ENCODE measurements at places on chromosomes 5 and 9.

GRCh38 chr5:111703662-111704061, 53.3 kb downstream of the NREP start:
- no peak for DNase-seq

GRCh38 chr5:24208686-24209106, 436.1 kb downstream of the CDH10 start:
- no peak for DNase-seq

GRCh38 chr5:9781275-9781674, 151.1 kb upstream of the TAS2R1 start:
- DNase-seq = no peak

- no peak for DNase-seq
Observed at GRCh38 chr5:6472792-6473191, 24.1 kb downstream of the UBE2QL1 start.

- DNase-seq = no peak
Observed at GRCh38 chr9:7304627-7304995, 495.0 kb downstream of the DMAC1 start.

DNA sequence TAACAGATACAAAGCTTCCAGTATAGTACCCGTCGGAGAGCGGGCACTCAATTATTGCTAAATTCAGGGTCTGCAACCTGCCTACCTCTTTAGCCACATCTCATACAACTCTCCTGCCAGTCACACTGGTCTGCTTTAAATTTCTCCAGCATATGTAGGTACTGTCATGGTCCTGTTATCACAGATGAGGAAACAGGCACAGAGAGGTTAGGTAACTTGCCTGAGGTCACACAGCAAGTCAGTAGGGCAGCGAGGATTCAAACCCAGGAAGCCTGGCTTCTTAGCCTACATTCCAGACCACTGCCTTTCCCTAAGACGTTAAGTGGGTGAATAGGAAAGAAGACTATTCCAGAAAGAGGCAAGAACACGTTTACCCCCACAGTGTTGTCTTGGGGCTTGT, 186.0 kb upstream of the NFIB start:
- DNase-seq = no peak

- DNase-seq = no peak
Observed at GRCh38 chr5:16712178-16712577, 95.4 kb upstream of the RETREG1 start.

DNA sequence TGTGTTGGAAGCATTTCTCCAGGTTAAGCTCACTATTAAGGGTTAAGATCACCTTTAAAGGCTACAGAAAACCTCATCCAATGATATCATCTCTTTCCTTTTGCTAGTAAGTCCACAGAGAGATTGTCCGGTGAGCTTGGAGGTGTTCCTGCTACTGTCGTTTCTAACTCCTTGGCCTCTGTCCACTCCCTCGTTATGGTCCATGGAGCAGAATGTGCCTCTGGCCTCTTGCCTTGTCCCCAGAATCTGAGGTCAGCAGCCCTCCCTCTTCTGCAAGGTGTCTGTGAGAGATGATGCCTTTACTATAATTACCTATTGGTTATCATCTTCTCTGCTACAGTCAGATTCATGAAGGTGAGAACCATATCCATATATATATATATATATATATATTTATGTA, 15.0 kb downstream of the ORM2 start:
- DNase-seq = no peak

DNA sequence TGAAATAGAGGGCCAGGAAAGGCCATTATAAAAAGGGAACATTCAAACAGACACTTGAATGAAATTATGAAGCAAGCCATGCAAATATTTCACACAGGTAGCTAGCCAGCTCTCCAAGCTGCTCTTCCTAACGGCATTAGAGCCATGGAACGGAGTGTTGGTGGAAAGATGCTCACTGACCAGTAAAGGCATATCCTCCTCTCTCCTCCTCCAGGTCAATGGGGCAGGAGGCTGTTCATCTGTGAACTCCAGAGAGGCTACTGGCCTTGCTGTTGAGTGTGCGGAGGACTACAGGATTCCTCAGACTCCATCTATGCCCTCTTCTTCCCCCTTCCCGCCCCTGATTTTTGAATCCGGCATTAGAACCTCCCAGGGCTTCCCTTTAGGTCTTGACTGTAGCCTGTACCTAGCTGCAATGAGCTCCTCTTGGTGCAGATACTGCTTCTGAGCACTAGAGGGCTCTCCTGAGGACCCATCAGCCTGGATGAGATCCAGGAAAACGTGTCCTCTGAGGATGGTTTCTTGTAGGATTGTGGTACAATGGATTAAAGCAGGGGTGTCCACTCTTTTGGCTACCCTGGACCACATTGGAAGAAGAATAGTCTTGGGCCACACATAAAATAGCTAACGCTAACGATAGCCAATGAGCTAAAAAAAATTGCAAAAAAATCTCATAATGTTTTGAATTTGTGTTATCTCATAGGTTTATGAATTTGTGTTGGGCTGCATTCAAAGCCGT, 162.2 kb downstream of the SREK1 start:
- peak; percentile 14 for DNase-seq

GRCh38 chr5:172553167-172553566, 87.9 kb upstream of the NEURL1B start:
- DNase-seq = no peak

DNA sequence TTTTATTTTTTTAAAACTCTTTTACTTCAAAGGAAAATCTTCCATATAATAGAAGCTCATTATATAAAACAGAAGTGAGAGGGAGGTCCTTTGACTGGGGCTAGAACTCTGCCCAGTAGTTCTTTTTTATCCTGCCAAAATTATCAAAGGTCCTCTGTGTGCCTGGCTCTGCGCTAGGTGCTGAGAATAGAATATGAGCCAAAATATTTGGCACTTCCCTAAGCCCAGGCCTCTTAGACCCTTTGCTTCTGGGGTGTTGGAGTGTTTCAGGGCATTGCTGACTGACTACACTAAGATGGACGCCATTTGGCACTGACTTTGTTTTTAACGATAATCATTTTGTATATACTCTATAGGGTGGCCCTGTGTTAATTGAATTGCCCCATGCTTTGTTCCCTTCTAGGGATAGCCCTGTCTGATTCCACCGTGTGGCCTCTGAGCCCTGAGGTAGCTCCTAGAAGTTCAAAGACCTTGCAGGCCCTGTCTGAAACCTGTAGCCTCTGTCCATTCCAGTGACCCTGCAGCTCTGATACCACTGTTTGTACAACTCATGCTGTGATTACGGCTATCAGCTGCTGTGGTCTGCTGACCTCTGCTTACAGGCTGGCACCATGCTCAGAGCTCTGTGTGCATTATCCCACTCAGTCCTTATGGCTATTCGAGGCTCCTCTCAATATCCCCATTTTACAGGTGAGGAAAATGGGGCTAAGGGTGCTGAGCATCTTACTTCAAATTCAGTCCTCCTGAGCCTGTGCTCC, 84.3 kb upstream of the SHB start:
- no peak for DNase-seq

DNA sequence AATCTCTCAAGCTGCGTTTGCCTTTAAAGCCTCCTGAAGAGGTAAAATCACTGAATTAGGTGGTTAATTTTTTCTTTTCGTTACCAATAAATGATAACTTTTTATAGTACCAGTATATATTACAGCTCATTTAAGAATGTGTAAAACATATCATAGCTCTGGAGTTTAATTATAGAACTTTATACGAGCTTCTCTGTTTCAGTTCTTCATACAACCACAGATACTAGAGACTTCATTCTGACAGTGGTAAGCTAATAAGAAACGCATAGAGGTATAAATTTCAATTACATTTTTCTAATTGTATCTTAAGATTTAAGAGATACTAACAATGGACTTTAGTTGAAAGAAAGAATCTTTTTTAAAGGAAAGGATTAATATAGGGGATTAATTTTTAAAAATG, 73.9 kb downstream of the PBX3 start:
- no peak for DNase-seq

GRCh38 chr5:138910546-138911185, 35.5 kb upstream of the LRRTM2 start:
- no peak for DNase-seq

DNA sequence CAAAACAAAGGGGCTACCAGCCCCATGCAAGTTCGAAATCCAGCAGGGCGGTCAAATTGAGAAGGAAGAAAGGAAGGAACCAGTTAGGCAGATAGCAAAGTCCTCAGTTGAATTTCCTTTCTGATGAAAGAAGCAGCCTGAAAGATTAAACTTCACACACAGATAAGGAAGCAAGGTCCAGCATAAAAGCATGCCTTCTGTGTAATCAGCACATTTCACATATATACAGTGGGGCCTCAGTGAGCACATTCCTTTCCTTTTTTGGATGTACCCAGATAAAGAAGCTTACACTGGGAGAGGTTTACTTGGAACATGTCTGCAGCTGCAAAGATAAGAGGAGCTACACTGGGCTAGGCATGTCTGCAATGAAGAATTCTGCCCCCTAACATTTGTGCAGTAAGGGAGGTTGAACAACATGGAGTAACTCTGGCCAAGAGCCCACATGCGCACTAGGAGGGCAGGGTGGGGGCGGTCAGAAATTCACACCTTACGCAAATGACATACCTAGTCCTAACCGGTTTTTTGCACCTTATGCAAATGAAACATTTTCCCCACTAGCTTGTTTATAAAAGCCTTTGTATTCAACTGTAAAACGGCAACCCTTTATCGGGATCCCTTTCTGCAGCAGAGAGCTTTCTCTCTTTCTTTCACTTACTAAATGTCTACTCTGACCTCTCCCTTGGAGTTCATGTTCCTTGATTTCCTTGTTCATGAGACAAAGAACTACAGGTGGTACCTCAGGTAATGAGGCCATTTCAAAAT, 149.7 kb upstream of the FBXL17 start:
- peak; percentile 24 for DNase-seq

- no peak for DNase-seq
Observed at GRCh38 chr5:116989995-116990394, 415.4 kb upstream of the SEMA6A start.

DNA sequence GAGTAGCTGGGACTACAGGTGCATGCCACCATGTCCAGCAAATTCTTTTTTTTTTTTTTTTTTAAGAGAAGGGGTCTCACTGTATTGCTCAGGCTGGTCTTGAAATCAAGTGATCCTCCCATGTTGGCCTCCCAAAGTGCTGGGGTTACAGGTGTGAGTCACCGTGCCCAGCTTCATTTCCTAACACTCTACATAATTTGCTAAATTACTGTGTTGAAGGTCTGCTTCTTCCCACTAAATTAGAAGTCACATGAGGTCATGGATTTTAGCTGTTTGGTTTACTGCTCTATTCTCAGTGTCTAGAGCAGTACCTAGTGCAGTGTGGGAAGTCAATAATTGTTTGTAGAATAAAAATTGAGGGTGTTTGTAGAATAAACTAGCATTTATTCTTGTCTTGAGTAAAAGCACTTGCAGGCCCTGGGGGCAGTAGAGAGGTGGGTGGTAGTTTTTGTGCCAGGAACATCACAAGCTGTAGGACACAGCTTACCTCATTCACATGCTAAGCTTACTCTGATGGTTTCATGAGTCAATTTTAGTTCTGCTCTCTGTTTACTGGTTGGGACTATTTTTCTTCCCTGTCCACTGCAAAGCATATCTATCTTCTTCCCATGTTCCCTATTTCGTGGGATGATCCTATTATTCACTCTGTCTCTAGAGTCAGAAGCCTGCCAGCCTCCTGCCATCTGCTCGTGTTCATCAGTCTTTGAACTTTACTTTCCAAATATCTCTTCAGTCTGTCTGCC, 7.0 kb downstream of the TEX48 start:
- no peak for DNase-seq

DNA sequence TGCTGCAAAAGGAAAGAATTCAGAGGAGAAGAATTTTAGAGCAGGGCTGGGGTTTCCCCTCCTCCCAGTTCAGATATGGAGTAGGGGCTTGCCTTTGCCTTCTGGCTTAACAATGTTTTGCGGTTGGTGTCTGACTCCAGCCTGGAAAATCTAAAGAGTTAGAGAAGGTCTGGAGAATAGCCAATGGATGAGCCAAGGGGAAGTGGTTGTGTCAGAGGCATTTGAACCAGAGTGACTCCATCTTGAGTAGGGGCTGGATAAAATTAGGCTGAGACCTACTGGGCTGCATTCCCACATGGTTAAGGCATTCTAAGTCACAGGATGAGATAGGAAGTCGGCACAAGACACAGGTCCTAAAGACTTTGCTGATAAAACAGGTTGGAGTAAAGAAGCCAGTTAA, 133.7 kb downstream of the DIRAS2 start:
- DNase-seq = no peak

GRCh38 chr5:168898247-168898911, 319.2 kb upstream of the PANK3 start:
- no peak for DNase-seq

DNA sequence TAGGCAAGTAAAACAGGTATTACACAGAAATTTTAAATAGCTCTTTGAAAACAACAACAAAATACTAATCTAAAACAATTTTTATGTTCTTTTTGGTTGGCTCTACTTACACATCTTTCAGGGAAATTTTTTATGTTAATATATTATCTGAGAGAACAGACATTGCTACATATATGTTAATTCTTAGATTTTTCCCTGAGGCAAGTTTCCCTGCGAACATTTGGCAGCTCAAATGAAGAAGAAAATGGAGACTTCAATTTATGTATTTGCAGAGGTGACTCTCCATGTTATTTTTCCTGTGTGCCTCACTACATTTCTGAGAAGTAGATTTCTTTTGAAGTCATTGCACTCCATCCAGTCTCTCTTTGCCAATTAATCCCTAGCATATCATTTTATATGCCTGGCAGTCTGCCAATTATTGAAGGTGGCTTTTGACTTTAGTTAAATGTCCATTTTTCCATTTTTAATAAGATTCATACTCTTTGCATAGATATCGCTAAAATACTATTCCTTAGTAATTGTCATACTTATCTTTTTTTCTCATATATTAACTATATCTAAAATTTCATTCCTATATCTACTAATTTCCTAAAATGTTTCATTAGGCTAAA, 908.2 kb upstream of the CDH10 start:
- no peak for DNase-seq

DNA sequence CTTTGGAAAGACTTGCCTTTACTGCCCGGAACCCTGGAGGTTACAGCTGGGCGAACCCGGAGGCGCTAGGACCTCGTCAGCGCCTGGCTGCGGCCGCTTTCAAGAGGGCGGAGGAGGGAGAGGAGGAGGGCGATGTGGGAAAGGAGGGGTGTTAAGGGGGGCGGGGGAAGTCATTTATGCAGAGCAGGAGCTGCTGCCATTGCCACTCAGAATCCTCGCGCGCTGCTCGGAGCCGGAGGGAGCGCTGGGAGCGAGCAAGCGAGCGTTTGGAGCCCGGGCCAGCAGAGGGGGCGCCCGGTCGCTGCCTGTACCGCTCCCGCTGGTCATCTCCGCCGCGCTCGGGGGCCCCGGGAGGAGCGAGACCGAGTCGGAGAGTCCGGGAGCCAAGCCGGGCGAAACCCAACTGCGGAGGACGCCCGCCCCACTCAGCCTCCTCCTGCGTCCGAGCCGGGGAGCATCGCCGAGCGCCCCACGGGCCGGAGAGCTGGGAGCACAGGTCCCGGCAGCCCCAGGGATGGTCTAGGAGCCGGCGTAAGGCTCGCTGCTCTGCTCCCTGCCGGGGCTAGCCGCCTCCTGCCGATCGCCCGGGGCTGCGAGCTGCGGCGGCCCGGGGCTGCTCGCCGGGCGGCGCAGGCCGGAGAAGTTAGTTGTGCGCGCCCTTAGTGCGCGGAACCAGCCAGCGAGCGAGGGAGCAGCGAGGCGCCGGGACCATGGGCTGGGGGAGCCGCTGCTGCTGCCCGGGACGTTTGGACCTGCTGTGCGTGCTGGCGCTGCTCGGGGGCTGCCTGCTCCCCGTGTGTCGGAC, at the start of gene PCSK5:
TSS of gene PCSK5 (plus strand) at position 202 of the 805 bp plus-strand sequence. CDS start at position 711, 509 bp downstream.
- DNase-seq = peak; percentile 29

GRCh38 chr5:34926318-34926888, 3.0 kb upstream of the DNAJC21 start:
- no peak for DNase-seq

GRCh38 chr5:179759581-179760551, 27.2 kb downstream of the MAML1 start:
- DNase-seq = no peak

GRCh38 chr5:6405591-6405990, 27.2 kb upstream of the MED10 start:
- DNase-seq = no peak

Measured in AG04449 (cell line).